ENCODE measurements at places on chromosomes 1 and 21.

GRCh38 chr1:204475656-204476432 lies 18.8 kb downstream of the PIK3C2B start:
- DNase-seq, result no peak

- DNase-seq, result peak; percentile 32
Measured at GRCh38 chr1:65108025-65108642, 39.9 kb upstream of the AK4 start.

GRCh38 chr1:50986653-50987052 lies 16.6 kb downstream of the CDKN2C start:
- no peak for DNase-seq

DNA sequence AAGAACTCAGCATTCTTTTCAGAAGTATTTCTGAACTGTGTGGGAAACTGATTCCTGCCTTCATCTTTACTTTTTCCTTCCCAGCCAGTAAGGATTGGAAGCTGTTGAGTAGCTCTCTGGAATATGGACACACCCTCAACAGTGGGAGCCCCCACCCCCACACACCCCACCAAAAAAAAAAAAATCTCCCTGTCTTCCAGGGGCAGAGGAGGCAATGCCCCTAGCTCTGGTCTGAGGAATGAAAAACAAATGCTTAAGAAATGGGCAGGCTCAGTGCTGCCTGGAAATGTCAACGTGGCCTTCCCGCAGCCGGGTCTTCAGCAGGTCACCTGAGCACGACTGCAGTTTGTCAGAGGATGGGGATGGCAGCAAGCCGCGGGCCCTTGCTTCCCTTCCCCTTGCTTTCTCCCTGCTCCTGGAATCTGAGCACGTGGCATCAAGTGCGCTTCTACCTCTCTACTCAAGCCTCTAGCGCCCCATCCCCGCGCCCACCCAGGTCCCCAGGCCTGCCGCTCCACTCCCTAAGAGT lies 479 bp downstream of the RGS16 start:
- no peak for DNase-seq

DNA sequence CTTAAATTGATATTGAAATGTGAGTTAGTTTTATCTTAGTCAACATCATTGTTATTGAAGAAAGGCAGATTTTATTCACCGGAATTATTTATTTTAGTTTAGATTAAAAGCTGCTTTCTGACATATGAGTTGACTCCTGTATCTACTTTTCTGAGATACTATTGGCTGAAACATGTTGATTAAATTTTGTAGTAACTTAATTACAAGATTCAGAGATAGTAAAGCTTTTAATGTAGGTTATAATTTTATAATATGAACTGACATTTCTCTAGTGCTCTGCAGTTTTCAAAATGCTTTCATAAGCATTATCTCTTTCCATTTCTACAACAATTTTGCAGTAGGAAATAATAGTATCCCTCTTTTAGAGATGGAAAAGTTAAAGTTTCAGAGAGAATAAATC lies 616.0 kb downstream of the USP25 start:
- no peak for DNase-seq

DNA sequence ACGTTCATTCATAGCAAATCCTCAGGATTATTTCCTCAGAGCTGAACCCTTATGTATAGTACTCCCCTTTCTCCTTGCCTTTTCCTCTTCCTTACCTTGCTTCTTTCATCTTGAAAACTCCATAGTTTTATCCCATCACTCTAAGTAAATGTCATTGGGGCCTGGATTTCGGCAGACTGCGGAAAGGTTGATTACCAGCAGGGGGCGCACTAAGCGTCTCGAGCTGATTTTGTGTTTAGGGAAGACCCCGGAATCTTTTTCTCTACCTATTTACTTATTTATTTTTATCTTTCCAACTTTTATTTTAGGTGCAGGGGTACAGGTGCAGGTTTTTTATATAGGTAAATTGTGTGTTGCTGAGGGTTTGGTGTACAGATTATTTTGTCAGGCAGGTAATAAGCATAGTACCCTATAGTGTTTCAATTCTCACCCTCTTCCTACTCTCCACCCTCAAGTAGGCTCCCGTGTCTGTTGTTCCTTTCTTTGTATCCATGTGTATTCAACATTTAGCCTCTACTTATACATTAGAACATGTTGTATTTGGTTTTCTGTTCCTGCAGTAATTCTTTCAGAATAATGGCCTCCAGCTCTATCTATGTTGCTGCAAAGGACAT lies 11.4 kb upstream of the MTARC1 start:
- DNase-seq, result no peak

DNA sequence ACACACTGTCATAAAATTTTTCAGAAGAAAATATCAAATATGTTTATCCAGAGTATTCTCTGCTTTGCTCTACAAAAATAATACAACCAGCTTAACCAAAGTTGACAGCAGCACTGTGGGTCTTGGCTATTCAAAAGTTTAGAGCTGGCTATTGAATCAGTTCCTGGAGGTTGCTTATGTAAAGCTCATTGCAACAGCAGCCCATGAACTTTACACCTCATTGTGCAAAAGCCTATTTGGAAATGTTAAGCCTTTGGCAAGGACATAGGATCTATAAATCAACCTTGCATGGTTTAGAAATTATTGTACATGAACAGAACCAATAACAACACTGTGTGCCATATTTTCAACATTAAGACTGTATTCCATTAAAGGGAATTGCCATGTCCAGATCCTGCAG lies 714.9 kb downstream of the ADGRL2 start:
- DNase-seq, result no peak

Data from NCI-H2081 treated with DMSO at 0.1 percent for 48 hours (cell line).